Hepatocyte (in vitro differentiated cells): ENCODE measurements at places on chromosomes 7 and 10. TPM values are rescaled to one million over a fixed set of nuclear protein-coding genes. Genes with fewer than 3 reads are reported as not detected.

DNA sequence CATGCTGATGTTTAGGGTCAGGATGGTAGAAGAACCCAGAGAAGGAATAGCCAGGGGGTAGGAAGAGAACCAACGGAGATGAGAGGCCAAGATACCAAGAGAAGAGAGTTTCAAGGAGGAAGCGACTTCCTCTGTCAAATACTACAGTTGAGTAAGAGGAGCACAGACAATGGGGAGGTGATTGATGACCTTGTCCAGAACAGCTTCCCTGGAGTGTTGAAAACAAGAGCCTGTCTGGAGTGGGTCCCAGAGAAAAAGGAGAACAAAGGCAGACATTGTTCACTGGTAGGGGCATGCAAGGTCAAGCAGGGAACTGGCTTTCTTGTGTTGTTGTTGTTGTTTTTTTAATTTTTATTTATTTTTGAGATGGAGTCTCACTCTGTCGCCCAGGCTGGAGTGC is 9.6 kb upstream of the TRIM56 start:
- no peaks in the 10 kb centered on the region for H3K36me3 ChIP-seq
- no peaks in the 10 kb centered on the region for H3K4me1 ChIP-seq
- H3K27me3 ChIP-seq, result no peaks in the 10 kb centered on the region
- no peak overlapping the region for H3K4me3 ChIP-seq
- no peak for DNase-seq

DNA sequence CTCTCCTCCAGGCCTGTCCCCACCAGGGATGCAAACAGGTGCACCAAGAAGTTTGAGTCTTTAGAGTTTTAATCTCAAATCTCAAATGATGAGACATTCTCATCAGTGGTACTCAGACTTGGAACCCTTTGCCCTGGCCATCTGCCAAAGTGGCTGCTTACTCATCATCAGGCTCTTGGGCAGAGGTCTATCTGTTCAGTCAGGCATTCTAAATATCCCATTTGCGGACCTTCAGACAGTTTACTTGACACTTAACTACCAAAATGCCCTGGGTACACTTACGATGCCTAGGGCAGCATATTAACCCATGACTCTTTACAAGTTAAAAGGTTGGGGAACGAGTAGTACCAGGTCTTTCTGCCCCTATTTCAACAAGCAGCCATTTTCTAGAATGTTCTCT is 61.2 kb upstream of the YAE1 start:
- H3K27me3 ChIP-seq, result no peaks in the 10 kb centered on the region
- no peak overlapping the region for H3K4me3 ChIP-seq
- no peaks in the 10 kb centered on the region for H3K36me3 ChIP-seq
- H3K4me1 ChIP-seq, result no peaks in the 10 kb centered on the region

DNA sequence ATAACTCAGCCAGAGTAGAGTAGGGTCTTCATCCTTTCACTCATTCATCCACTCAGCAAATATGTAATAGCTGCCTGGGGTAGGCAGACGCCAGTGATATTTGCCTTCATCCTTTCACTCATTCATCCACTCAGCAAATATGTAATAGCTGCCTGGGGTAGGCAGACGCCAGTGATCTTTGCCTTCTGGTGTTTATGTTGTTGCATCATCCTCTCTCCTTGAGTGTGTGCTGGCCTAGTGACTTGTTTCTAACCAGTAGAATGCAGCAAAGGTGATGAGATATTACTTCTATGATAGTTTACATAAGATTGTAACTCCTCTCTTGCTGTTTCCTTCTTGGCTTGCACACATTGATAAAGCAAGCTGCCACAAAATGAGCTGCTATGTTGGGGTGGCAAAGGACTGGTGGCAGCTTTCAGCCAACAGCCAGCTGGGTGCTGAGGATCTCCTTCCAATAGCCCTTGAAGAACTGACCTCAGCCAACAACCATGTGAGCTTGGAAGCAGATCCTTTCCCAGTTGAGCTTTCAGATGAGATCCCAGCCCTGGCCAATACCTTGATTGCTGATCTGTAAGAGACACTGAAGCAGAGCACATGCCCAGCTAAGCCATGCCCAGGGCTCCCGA is 23.2 kb upstream of the MTPN start:
- peak; percentile 53 for DNase-seq
- H3K27me3 ChIP-seq, result no peaks in the 10 kb centered on the region
- H3K4me1 ChIP-seq, result no peaks in the 10 kb centered on the region
- no peak overlapping the region for H3K4me3 ChIP-seq
- H3K36me3 ChIP-seq, result no peaks in the 10 kb centered on the region
- peak overlapping the region; percentile 66 for H3K27ac ChIP-seq

DNA sequence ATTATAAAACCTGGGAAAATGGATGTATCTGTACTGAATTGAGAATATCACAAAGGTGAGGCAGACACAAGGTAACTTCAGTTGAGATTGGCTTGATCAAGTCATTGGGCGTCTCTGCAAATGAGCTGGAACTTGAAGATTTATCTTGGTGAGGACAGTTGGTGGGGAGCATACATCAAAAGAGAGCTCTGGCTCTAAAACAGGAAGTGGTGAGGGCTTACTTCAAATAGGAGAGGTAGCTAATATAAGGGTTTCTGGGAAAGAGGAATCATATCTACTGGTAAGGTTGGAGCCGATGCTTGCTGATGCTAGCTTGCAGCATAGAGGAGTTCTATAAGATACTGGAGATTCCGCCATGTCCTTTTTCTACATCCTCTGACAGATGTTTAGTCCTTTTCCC is 39.9 kb upstream of the FGL2 start:
- H3K4me1 ChIP-seq, result no peaks in the 10 kb centered on the region
- no peak overlapping the region for H3K27ac ChIP-seq
- H3K27me3 ChIP-seq, result no peaks in the 10 kb centered on the region
- H3K36me3 ChIP-seq, result no peaks in the 10 kb centered on the region

DNA sequence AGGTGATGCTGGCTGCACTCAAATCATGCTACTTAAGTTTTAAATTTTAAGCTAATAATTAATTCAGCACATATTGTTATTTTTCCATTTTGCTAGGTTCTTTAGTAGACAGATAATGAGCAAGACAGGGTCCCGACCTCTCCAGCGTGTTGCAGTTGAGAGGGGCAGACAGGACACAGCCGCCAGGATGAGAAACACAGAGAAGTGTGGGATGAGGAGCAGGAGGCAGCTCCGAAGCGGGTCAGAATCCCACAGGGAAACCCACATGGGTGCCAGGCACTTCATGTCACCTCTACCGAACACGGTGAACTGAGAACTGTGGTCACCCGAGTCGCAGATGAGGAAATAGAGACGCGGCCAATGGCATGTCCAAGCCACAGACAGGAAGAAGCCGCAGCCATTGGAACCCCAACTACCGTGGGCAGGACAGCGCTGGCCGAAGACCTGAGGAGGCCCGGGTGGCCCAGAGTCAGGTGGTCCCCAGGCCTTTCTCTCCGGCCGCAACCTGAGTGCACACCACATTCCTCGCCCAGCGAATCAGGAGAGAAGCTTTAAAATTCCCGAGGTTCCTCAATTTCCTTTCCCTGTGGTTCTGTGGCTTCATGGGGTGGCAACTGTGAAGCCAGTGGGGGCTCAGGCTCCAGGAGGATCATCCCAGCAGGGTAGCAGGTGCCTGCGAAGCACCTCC is 213.0 kb downstream of the DNAJB6 start:
- no peaks in the 10 kb centered on the region for H3K27me3 ChIP-seq
- H3K4me1 ChIP-seq, result no peaks in the 10 kb centered on the region
- DNase-seq, result no peak
- H3K36me3 ChIP-seq, result no peaks in the 10 kb centered on the region
- H3K4me3 ChIP-seq, result no peak overlapping the region
- no peak overlapping the region for H3K27ac ChIP-seq

- peak overlapping the region; percentile 40 for H3K27ac ChIP-seq
- H3K4me1 ChIP-seq, result peaks cover 26% of the 10 kb centered on the region
- H3K36me3 ChIP-seq, result no peaks in the 10 kb centered on the region
- no peak overlapping the region for H3K4me3 ChIP-seq
Measured at GRCh38 chr7:143287339-143287934, 714 bp upstream of the CASP2 start.

DNA sequence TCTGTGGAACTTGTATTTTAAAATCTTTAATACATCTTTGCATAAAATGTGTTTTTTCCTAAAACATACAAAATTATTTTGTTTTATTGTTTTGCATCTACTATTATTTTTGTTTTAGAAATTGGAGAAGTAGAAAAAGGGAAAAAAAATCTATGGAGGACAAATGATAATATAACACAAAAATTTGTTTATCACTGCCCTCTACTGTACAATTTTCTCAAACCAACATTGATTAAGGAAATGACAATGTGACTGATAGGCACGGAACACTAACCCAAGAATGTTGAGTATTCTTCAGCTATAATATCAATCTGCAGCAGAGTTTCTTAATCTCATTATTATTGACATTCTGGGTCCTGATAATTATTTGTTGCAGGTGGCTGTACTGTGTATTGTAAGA is 9.5 kb upstream of the ING3 start:
- H3K27me3 ChIP-seq, result no peaks in the 10 kb centered on the region
- DNase-seq, result no peak
- H3K4me1 ChIP-seq, result peaks cover 6% of the 10 kb centered on the region
- no peaks in the 10 kb centered on the region for H3K36me3 ChIP-seq
- H3K4me3 ChIP-seq, result no peak overlapping the region

DNA sequence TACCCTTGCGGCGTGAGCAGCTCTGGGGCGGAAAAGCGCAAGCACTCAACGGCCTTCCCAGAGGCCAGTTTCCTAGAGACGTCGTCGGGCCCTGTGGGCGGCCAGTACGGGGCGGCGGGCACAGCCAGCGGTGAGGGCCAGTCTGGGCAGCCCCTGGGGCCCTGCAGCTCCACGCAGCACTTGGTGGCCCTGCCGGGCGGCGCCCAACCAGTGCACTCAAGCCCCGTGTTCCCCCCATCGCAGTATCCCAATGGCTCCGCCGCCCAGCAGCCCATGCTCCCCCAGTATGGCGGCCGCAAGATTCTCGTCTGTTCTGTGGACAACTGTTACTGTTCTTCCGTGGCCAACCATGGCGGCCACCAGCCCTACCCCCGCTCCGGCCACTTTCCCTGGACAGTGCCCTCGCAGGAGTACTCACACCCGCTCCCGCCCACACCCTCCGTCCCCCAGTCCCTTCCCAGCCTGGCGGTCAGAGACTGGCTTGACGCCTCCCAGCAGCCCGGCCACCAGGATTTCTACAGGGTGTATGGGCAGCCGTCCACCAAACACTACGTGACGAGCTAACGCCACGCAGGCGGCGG is 12.6 kb downstream of the TRIM8 start:
- H3K27me3 ChIP-seq, result no peaks in the 10 kb centered on the region
- H3K4me1 ChIP-seq, result peaks cover 10% of the 10 kb centered on the region
- no peaks in the 10 kb centered on the region for H3K36me3 ChIP-seq
- no peak overlapping the region for H3K4me3 ChIP-seq

DNA sequence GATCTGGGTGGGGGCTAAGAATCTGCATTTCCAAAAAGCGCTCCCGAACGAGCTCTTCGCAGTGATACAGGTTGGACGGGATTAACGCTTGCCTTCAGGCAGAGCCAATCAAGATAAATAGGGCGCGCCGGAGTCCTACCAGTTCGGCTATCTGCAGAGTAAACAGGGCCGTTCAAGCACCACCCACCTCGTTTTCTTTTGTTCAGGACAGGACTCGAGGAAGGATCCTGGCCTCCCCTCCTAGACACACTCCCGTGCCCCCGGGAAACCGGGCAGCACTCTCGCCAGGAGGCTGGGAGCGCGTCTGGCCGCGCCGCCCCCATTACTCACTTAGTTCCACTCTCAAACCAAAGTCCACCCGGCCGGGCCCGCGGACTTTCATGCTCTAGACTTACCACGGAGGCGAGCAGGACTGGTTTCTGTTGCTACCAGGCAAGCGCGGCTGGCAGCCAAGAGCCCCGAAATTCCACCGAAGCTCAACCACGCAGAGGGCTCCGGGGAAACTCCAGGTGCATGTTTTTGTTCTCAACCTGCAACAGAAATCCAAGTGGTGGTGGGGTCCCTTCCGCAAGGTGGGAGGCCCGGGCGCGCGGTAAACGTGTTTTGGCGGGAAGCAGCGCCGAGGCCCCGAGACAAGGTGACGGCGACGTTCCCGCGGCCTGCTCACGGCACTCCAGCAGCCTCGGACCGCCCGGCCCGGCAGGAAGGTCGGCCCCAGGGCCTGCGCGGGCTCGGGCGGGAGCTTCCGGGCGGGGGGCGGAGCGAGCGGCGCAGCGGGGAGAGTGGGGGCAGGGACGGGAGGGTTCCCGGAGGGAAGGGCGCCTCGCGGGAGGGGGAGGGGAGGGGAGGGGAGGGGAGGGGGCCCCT is 12.7 kb downstream of the HNRNPF start:
- H3K4me3 ChIP-seq, result peak overlapping the region; percentile 86
- no peaks in the 10 kb centered on the region for H3K27me3 ChIP-seq
- no peaks in the 10 kb centered on the region for H3K36me3 ChIP-seq
- DNase-seq, result peak; percentile 91
- peak overlapping the region; percentile 100 for H3K27ac ChIP-seq

- no peak overlapping the region for H3K27ac ChIP-seq
- peaks cover 17% of the 10 kb centered on the region for H3K4me1 ChIP-seq
- H3K27me3 ChIP-seq, result no peaks in the 10 kb centered on the region
- no peak overlapping the region for H3K4me3 ChIP-seq
Measured at GRCh38 chr7:47937065-47937687, 11.1 kb downstream of the PKD1L1 start.

DNA sequence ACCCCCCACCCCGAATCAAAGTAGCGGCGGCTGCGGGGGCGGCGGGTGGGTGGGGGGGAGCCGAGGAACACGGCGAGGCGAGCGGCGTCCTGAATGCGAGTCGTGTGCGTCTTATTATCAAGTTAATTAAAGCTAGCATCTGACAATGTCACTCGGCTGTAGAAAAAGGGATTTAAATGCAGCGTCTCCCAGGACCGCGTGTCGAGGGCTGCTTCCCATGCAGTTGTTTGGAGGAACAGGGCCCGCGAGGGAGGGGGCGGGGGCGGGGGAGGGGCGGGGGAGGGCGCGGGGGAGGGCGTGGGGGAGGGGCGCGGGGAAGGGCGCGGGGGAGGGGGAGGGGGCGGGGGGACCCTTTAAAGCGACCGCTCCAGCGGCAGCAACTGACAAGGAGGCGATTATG is 2.7 kb upstream of the UNCX start:
- no peak overlapping the region for H3K4me3 ChIP-seq
- H3K27me3 ChIP-seq, result peaks cover 95% of the 10 kb centered on the region
- no peaks in the 10 kb centered on the region for H3K36me3 ChIP-seq
- H3K4me1 ChIP-seq, result no peaks in the 10 kb centered on the region
- no peak for DNase-seq

- no peak for DNase-seq
- no peaks in the 10 kb centered on the region for H3K27me3 ChIP-seq
- H3K4me1 ChIP-seq, result peaks cover 4% of the 10 kb centered on the region
- H3K36me3 ChIP-seq, result no peaks in the 10 kb centered on the region
- no peak overlapping the region for H3K4me3 ChIP-seq
Measured at GRCh38 chr7:107846324-107846723, 43.3 kb upstream of the SLC26A3 start.

- H3K4me3 ChIP-seq, result no peak overlapping the region
Measured at GRCh38 chr10:132097609-132098377, 32.0 kb downstream of the JAKMIP3 start.

Gene PIP
- not detected in 2 replicates for total RNA-seq

Gene CADPS2
- 37.4 and 41.5 TPM in 2 replicates for total RNA-seq

Gene PNLIPRP3
- 0.93 and 1.0 TPM in 2 replicates for total RNA-seq

Gene PLA2G12B
- total RNA-seq, result 39.9 and 51.6 TPM in 2 replicates

Gene CDNF
- total RNA-seq, result 3.1 and 7.6 TPM in 2 replicates

Gene SFTPA1
- not detected in 2 replicates for total RNA-seq

Gene GSTO2
- total RNA-seq, result 2.5 and 2.7 TPM in 2 replicates
